Activated T-helper 1 cell treated with anti-CD3 and anti-CD28 coated beads, Interleukin-2, amount 50 U/mL, for 16 hours (primary cell): ENCODE measurements at places on chromosomes 1 and 21.

- no peak for DNase-seq
Measured at GRCh38 chr1:239025223-239025622, 361.1 kb upstream of the CHRM3 start.

GRCh38 chr1:244657421-244657820 lies 4.5 kb downstream of the DESI2 start:
- DNase-seq: no peak

DNA sequence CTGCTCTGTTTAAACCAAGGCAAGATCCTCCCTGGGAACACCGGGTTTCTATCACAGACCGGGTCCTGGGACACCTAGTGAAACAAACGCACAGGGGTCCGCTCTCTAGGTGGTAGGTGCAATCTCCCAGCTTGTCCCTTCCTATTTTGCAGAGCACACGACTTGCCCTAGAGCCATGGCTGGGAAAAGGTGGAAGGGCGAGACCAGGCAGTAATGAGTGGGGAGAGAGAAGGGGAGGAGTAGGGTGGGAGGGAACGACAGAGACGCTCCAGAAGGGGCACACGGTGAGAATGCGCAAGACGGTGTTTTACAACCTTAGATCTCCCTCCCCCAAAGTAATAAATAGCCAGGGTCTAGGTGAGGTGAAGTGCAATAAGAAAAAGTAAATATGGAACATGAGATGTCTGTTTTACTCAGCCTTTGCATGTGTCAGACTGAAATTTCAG lies 9.3 kb upstream of the ARHGAP29 start:
- no peak for DNase-seq

DNA sequence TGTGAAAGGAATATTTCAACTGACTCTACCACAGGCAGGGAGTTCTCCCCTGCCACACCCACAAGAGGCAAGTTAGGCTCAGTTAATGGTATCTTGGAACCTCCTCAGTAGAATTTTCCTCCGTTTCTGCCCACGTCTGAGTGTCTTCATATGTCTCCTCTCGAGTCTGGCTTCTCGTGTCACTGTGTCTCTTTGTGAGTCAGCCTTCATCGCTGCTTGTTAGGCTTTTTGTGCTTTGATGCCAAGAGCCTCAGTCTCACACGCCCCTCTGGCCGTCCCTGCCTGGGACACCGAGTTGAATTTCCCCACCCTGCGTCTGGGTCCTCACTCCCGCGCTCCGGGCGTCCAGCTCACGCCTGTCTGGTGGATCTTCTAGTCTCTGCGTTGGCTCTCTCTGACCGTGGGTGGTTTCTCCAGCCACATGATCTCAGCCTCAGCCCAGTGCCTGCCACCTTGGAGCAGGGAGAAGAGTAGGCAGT lies 125.7 kb upstream of the GADD45A start:
- no peak for DNase-seq

GRCh38 chr1:153639280-153639679 lies 5.4 kb downstream of the CHTOP start:
- DNase-seq: no peak

GRCh38 chr1:166164995-166165660 lies 1.7 kb downstream of the FAM78B start:
- no peak for DNase-seq

DNA sequence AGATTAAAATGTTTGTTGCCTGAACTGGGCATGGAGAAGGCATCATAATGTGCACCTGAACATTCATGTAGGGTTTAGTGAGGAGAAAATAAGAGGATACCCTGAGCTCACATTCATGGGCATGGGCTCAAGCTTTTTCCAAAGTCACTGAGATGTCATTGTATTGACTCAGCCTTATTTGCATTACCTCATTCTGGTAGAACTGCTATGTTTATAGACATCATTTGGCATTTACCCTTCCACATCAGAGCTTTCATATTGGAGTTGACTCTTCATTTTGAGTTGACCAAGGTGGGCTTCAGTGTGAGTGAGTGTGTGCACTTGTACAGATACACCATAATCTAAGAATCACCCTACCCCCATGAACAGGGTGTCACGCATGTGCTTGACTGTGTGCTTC lies 143.2 kb downstream of the PBX1 start:
- DNase-seq: no peak

- DNase-seq: no peak
Measured at GRCh38 chr1:156795787-156796186, 20.9 kb downstream of the SH2D2A start.

- no peak for DNase-seq
Measured at GRCh38 chr21:45466330-45467220, 61.6 kb downstream of the COL18A1 start.
